ENCODE measurements at places on chromosomes 12 and 14. TPM values are rescaled to one million over a fixed set of nuclear protein-coding genes. Genes with fewer than 3 reads are reported as not detected.

B4GALNT3 gene
- total RNA-seq, result 3.6 TPM

MGAT4C gene
- total RNA-seq, result 1.2 TPM

DDX47 gene
- 62.1 TPM for total RNA-seq

GPR33 gene
- not detected for total RNA-seq

CD69 gene
- 0.18 TPM for total RNA-seq

FAM90A1 gene
- total RNA-seq, result not detected

PRPH gene
- not detected for total RNA-seq

COCH gene
- total RNA-seq, result 0.87 TPM

SDR9C7 gene
- total RNA-seq, result 0.17 TPM

ERG28 gene
- 22.2 TPM for total RNA-seq

TBX3 gene
- total RNA-seq, result 1.1 TPM

FAM161B gene
- 2.6 TPM for total RNA-seq

Measured in astrocyte (in vitro differentiated cells and primary cell).